ENCODE measurements at places on chromosomes 6 and 20.
A peak's percentile ranks its signal among the peaks of the same experiment; 100 is the strongest.

- no peak overlapping the region for H3K27ac ChIP-seq
- no peak overlapping the region for H3K4me3 ChIP-seq
- ATAC-seq: no peak
- no peaks in the 10 kb centered on the region for H3K36me3 ChIP-seq
- no peaks in the 10 kb centered on the region for H3K4me1 ChIP-seq
- H3K27me3 ChIP-seq: peaks cover 3% of the 10 kb centered on the region
Observed at GRCh38 chr20:40942006-40942405, 86.6 kb upstream of the TOP1 start.

- no peaks in the 10 kb centered on the region for H3K4me1 ChIP-seq
- no peaks in the 10 kb centered on the region for H3K27me3 ChIP-seq
- H3K4me3 ChIP-seq: no peak overlapping the region
- no peak overlapping the region for H3K27ac ChIP-seq
Observed at GRCh38 chr6:70103798-70104197, 199.1 kb downstream of the COL9A1 start.

DNA sequence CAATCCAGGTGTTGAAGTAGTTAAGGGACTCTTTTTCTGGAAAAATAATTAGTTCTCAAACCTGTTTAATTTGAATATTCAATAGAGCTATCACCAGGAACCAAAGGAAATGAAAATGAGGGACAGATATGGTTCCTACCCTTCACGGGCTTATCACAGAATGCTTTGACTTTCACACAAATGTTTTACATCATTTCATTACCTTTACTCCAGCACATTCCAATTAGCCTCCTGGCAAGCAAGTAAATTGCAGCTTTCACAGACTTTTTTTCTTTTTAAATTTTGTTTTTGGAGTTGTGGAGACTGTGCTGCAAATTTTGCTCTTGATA lies 35.2 kb downstream of the PLEKHG1 start:
- H3K36me3 ChIP-seq: no peaks in the 10 kb centered on the region
- no peaks in the 10 kb centered on the region for H3K27me3 ChIP-seq
- no peaks in the 10 kb centered on the region for H3K4me1 ChIP-seq

DNA sequence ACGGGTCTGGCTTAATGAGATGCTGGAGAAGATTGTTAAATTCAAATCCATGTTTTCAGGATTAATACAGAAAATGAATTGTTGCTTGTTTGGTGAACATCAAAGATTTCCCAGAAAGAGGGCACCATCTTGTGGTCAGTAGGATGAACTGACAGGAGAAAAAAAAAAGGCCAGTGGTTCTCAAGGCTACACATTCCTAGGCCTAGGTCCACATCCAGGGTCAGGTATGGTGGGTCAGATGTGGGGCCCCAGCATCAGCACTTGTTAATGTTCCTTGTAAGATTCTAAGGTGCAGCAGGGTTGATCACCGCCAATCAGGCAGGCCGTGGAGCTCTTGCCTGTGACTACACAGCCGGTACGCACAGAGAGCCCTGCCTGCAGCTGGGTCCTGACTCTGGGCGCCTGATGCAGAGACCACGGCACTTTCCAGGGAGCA lies 34.0 kb upstream of the FOXO3 start:
- H3K27me3 ChIP-seq: no peaks in the 10 kb centered on the region
- H3K27ac ChIP-seq: no peak overlapping the region
- no peaks in the 10 kb centered on the region for H3K4me1 ChIP-seq
- peaks cover 13% of the 10 kb centered on the region for H3K36me3 ChIP-seq
- ATAC-seq: peak; percentile 36
- H3K4me3 ChIP-seq: no peak overlapping the region

DNA sequence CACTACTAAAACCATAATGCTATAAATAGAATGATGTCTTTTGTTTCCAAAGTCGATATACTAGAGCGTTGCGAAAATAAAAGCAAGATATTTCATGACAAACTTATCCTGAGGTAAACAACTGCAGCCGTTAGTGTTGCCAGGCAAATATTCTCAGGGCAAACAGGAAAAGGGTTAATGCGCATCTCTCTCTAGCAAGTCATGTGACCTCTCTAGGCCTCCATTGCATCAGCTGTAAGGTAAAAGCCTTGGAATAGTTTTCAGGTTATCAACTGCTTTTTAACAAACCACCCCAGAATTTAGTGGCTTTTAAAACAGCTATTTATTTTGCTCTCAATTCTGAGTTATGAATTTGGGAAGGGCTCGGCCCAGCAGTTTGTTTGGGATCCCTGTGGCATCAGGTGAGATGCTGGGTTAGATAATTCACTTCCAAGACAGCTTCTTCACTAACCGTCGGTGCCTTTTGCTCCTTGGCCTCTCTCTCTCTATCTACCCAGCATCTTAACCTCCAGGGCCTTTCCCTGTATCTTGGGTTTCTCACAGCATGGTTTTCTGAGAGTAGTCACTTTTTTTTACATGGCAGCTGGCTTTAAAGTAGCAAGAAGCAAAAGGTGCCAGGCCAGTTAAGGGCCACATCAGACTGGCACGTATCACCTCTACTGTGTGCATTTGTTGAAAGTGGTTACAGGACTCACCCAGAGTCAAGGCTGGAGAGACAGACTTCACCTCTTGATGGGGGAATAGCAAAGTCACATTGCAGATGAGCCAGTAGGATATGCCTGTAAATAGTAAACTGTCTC lies 39.2 kb upstream of the LTV1 start:
- H3K36me3 ChIP-seq: no peaks in the 10 kb centered on the region
- no peak overlapping the region for H3K4me3 ChIP-seq
- no peaks in the 10 kb centered on the region for H3K4me1 ChIP-seq
- no peak for ATAC-seq
- no peaks in the 10 kb centered on the region for H3K27me3 ChIP-seq
- no peak overlapping the region for H3K27ac ChIP-seq

- no peaks in the 10 kb centered on the region for H3K27me3 ChIP-seq
- H3K36me3 ChIP-seq: no peaks in the 10 kb centered on the region
- H3K4me1 ChIP-seq: no peaks in the 10 kb centered on the region
- H3K4me3 ChIP-seq: no peak overlapping the region
Observed at GRCh38 chr6:169046483-169047192, 207.0 kb downstream of the THBS2 start.

GRCh38 chr20:38271608-38272120 lies 11.1 kb upstream of the KIAA1755 start:
- H3K4me1 ChIP-seq: peaks cover 9% of the 10 kb centered on the region
- H3K36me3 ChIP-seq: no peaks in the 10 kb centered on the region
- no peak for ATAC-seq
- H3K27ac ChIP-seq: peak overlapping the region; percentile 43
- H3K27me3 ChIP-seq: peaks cover 16% of the 10 kb centered on the region
